Pons (tissue), 1 donor: ENCODE measurements at places on chromosomes 12 and 14.

DNA sequence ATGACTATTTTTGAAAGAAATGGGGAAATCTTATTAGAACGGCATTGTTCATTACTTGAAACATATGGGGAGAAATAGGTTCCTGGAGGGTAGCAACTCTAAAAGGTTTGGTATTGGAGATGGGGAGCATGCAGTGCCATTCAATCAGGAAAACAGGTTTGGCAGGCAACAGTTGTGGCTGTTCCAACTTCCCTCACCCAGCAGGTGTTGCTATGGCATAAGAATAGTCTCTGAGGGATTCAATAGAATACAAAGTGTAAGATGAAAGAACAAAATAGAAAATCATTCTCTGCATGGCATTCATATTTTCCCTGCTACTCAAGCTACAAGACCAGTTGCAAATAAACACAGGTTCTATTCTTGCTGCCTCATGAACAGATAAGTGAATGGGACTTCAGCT is 393.3 kb upstream of the RPL10L start:
- peak; percentile 28 for DNase-seq

DNA sequence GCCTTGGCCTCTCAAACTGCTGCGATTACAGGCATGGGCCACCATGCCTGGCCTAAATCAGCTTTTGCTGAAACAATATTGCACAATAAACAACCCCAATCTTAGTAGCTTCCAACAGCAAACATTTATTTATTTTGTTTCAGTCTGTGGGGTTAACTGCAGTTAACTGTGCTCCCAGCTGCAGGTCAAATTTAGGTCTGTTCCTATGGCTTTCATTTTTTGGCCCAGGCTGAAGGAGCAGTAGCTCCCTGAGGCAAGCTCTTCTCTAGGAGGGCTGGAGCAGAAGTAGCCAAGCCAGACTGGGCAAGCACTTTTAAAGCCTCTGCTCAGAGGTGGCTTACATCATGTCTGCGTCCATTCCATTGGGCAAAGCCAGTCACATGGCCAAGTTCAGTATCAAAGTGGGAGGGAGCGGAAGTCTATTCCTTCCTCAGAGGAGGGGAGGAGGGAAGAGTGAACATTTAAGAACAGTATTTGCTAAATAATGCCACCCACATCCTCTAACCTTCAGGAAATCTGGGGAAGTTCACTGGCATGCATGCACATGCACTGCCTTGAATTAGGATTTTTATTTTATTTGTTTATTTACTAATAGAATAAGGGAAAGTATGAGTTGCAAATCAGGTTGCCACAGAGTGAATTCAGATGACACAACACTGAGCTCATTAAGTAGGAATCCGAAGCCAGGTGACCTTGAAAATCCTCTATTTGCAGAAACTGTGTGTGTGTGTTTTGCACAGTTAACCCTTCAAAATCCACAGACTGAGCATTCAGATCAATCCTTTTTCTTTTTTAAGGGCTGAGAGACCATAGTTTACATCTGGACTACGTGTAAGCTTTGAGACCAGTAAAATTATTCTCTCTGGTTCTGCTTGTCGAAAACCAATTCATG is 122.0 kb upstream of the SEL1L start:
- no peak for DNase-seq

- DNase-seq, result no peak
These were observed 19.7 kb upstream of the DUSP16 start for GRCh38 chr12:12582193-12582881.

GRCh38 chr12:65561798-65562382 is 262.4 kb upstream of the HMGA2 start:
- DNase-seq, result no peak

DNA sequence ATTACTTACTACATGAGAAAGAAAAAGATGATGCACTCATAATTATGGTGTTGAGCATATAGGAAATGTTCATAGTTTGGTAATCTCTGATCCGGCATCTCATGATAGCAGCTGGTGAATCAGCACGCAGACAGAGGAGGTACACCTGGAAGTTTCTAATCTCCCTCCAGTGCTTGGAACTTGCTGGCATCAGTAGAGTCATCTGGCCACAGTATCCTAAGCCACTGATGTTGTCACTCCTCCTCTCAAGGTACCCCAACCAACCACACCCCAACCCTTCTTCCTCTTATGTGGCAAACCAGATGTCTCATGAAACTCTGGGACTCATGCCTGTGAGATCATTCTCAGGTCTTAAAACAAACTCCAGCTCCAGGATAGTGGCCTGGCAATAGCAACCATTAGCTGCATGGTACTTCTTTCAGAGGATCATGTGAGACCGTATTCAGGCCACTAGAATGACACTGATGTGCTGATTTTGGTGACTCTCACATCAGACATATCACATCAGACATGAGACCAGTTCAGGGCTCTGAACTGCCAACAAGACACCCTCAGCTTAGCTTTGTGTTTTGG is 143.0 kb downstream of the RASSF9 start:
- DNase-seq, result no peak

DNA sequence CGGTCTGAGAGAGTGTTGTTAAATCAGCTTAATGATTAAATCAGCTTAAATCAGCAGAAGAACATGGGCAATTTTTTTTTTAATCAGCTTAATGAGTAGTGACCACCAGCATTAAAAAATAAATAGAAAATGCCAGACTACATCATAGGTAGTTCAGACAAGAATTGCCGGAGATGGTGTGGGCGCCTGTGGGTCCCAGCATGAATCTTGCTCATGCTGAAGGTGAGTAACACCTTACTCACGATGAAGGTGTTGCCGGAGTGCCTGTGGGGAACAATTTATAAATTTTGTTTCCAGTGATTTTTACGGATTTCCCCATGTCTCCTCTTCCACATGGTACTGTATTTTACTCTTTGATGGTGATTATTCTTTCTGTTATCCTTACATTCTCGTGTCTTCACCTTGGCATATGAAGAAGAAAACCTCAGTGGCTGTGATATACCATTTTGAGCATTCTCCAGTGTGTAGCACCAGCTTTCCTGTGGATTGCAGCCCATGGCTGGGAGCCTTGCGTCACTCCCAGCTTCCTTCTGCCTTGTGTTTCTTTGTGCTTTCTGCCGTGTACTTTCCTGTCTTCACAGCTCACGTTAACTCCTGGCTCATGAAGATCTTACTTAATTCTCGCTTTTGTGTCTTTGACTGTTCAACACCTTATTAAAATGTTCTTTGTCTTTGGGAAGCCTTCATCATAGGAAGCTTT is 4.7 kb downstream of the TDRD9 start:
- DNase-seq, result no peak

DNA sequence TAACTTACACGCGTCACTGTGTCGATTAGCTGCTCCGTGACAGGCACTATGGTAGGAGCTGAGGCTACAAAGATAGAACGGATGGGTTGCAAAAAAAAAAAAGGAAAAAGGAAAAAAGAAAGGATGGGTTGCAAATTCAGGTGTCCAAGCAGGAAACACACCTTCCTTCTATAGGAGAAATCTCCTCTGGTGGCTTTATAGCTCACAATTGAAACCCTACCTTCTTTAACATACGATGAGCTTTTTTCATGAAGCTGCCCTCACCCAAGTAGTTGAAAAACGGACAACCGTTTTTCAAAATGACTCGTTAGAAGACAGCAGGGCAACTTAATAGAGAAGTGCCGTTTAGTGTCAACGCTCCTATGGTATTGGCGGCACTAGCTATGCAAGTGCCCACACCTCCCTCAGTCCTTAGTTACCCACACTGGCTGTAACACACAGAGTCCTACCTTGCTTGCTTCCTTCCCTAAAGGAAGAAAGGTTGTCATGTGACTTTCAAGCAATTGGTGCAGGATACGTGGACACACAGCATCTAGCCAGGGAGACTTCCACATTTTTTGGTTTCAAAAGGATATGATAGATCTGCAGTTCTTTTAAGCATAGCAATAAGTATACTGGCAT is 682 bp upstream of the TRIP11 start:
- peak; percentile 62 for DNase-seq

DNA sequence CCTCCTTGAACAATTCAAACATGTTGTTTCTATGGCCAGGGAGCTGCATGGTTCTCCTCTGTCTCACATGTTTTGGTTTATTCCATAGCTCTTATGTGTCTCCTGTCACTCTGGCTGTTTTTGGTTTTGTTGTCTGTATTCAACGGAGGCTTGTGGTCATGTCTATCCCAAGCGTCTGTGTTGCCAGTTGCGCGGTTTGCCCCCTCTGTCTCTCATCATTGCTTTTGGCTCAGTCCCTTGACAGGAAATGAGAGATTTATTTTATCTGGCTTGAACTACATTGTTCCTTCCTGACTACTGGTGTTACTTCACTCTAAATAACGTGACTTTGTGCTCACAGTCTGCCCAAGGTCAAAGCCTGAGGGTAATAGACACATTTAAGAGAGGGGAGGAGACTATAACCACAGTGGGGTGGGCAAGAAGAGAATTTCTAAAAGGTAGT is 96.4 kb upstream of the SOX5 start:
- DNase-seq, result no peak

DNA sequence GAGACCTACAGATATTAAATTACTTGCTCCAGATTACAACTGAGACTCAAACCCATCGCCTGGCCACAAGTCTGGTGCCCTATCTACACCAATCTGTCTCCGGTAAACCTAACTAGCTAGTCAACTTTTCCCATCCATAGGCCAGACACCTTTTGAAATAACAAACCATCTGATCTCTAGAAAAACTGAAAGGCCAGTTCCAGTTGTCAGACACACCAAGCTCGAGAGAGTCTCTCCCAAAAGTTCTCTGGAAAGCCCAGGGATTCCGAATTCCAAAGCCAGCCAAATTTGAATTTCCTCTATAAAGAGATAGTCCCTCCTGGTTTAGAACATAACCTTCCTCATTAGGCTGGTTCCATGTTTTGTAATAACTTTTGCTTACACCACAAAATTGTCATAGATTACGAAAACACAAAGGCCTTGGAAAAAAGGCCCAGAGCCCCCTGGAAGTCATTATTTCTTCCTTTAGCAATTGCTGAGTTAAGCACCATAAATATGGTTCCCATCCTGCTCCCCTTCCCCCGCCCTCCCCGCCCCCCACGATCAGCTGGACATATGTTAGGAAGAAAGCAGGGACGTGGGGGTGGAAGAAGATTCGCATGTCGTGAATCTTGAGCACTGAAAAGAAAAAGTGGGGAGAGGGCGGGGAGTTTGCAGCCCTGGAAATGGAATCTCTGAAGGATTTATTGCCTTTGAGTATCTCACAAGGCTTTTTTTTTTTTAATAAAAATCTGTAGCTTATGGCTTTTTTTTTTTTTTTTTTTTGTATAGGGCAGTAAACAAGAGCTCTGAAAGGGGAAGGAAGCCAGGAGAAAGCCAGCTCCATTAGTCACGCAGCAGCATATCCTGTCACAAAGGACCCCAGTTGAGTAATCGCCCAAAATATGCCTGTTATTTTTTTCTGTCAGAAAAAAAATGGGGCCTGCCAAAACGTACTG is 110.4 kb downstream of the ZFP36L1 start:
- DNase-seq, result peak; percentile 69

DNA sequence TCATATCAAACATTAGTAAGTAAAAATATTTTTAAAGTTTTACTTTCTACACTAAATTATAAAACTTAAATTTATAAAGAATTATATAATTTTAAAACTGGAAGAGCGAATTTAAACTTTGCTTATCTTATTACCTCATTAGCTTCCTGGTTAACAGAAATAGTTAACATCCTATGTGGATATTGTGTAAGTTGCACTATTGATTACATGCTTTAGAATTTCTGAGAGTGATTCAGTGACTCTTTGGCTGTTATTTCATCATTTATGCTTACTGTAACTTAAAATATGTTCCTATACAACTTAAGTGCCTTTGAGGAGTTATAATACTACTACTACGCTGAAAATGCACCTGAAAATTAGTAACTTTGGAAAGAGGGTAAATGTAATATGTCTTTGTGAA is 101.4 kb downstream of the FOXA1 start:
- no peak for DNase-seq

DNA sequence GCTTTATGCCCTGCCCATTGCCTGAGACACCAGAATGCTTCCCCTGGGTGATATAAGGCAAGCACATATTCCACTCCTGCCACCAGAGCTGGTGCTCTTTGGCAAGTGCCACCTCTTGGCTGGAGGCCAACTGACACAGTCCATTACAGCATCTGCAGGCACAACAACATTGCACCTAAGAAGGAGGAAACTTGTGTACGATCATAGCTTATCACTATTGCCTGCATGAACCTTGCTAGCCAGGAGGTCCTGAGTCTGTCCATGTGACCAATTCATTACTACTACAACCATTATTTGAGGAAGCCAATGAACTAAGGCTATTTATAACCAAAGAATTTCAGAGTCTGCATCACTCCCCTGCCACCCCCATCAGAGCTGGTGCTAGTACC is 119.8 kb upstream of the SCAF11 start:
- no peak for DNase-seq

- DNase-seq, result no peak
These were observed 17.0 kb downstream of the SLC8A3 start for GRCh38 chr14:70171726-70172125.

- no peak for DNase-seq
These were observed 14.8 kb downstream of the PLEKHA5 start for GRCh38 chr12:19144287-19144686.

DNA sequence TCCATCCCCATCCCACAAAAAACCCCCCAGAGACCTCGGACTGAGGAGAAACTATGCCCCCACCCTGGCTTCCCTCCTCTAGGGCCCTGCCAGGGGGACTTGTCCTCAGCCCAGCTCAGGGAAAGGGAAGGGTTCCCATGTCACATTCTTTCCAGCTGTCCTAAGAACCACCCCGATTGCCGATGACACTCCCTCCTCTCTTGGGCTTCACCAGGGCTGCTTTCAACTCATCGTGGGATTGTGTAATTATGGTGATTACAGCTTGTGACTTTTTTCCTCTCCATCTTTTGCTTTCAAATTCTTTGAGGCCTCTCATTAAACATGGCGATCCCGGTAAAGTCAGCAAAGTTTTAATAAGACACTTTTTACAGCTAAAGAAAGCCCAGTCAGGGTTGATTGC is 344.0 kb downstream of the DPF3 start:
- no peak for DNase-seq

GRCh38 chr14:22848351-22849164 is 12.2 kb downstream of the MMP14 start:
- DNase-seq, result peak; percentile 8

GRCh38 chr14:61696753-61697318 is 1.5 kb downstream of the HIF1A start:
- DNase-seq, result peak; percentile 37

GRCh38 chr12:49697808-49698207 is 9.4 kb downstream of the FMNL3 start:
- no peak for DNase-seq

- no peak for DNase-seq
These were observed 120.3 kb downstream of the TMEM30B start for GRCh38 chr14:61160798-61161197.

GRCh38 chr12:59031313-59031712 is 111.0 kb upstream of the LRIG3 start:
- no peak for DNase-seq

DNA sequence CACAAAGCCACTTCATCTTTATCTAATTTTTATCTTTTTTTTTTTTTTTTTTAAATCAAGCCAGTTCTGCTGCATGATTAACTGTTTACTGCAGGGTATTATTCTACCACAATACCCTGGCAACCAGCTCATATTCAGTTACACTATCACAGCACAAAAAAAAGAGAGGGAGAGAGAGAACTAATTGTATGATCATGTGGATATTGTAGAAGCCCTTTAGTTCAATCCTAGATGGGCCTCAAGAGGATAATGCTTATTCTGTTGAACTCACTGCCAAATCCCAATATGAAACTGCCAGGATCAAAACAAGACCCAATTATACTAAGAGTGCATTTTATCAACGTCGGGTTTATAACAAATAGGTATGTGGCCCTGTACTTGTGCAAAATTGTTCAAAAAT is 51.5 kb downstream of the MED13L start:
- DNase-seq, result no peak
